NCI-H524 treated with DMSO at 0.1 percent for 48 hours (cell line): ENCODE measurements at places on chromosomes 5 and 9.

DNA sequence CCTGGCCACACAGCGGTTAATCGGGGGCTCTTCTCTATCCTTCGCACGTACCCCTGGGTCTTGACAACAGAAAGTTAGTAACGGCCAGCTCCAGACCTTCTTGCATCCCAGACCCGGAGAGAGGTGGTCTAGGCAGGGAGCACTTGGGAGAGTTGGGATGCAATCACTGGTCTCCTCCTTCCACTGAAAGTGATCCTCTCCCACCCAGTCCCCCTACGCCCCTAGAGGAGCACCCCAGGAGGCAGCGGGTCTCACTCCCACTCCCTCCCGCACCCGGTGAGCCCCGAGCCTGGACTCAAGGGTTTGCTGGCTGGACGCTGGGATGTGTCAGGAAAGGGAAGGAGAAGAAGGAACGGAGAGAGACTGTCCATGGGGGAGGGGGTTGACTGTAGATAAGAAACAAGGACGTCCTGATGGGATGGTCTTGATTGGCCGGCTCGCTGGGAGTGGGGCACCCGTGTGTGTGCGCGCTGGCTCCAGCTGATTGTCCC lies 2.0 kb downstream of the RORB start:
- no peak for DNase-seq

DNA sequence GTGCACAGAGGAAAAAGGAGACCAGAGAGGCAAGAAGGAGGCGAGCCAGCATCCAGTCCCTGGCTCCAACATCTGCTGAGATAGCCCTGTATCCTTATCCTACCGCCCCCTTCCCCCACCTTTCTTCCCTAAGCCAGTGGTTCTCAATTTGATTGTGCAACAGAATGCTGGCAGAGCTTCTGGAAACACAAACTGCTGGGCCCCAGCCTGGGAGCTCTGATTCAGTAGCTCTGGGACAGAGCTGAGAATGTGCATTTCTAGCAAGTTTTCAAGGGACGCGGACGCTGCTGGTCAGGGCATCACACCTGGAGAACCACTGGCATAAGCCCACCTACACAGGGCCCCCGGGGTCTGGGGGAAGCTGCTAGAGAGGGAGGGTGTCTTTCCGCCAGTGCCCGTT lies 21.1 kb downstream of the AK8 start:
- no peak for DNase-seq

- DNase-seq = no peak
Observed at GRCh38 chr5:176535664-176536131, 1.5 kb downstream of the RNF44 start.

DNA sequence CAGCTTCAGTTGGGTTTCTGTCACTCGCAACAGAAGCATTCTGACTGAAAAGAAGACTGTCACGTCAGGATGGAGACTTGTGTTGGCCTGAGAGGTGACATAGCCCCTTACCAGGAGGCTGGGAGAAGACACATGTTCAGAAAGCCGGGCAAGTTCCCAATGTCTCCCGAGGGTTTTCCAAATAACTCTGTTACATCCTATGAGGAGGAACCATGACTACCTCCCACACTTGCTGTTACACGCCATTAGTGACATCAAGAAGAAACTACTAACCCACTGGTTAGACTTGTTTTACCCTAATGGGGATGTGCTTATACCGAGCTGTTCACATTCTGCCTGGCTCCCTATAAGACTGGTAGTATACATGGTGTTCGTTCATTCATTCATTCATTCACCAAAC lies 33.3 kb downstream of the SH3PXD2B start:
- no peak for DNase-seq

GRCh38 chr9:121912812-121913627 lies 180.1 kb downstream of the TTLL11 start:
- peak; percentile 69 for DNase-seq

DNA sequence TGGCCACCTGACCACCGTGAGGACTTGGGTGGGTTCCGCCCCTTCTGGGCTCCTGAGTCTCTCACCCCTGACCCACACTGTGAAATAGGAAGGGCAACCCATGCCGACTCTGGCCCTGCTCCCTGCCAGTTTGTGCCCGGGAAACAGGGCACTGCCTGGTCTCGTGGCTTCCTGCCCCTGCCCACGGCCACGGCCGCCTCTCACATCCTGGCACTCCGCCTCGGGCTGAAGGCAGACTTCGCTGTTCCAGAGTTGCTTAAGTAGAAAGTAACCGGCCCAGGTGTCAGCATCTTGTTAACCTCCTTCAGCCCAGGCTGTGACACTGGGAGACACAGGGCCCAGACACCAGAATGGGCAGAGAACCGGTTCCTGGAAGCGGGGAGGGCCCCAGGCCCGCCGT lies 68.7 kb upstream of the RNU6ATAC start:
- DNase-seq = no peak

- no peak for DNase-seq
Observed at GRCh38 chr5:133367984-133368383, 244.4 kb downstream of the FSTL4 start.

- no peak for DNase-seq
Observed at GRCh38 chr9:96367943-96368342, 15.6 kb downstream of the SLC35D2 start.

- no peak for DNase-seq
Observed at GRCh38 chr5:81756016-81756415, 5.1 kb upstream of the SSBP2 start.

DNA sequence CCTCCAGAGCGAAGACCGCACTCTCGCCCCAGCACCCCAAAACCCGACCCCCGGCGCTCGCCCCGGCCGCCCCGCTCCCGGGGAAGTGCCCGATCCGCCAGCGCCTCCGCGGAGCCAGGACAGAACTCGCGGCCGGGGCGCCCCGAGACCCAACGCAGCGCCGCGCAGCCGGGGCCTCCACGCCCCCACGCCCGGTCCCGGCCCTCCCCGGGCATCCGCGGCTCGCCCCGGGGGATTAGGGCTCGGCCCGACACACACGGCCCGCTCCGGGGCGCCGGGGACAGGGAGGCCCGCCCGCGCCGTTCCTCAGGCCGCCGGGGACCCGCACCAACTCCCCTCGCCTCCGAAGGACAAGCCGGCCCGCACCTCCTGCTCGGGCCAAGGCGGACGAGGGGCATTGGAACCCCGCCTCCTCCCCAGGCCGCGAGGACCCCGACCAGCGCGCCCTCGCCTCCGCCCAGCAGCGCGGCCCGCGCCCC lies 544 bp downstream of the FNBP1 start:
- DNase-seq = no peak

DNA sequence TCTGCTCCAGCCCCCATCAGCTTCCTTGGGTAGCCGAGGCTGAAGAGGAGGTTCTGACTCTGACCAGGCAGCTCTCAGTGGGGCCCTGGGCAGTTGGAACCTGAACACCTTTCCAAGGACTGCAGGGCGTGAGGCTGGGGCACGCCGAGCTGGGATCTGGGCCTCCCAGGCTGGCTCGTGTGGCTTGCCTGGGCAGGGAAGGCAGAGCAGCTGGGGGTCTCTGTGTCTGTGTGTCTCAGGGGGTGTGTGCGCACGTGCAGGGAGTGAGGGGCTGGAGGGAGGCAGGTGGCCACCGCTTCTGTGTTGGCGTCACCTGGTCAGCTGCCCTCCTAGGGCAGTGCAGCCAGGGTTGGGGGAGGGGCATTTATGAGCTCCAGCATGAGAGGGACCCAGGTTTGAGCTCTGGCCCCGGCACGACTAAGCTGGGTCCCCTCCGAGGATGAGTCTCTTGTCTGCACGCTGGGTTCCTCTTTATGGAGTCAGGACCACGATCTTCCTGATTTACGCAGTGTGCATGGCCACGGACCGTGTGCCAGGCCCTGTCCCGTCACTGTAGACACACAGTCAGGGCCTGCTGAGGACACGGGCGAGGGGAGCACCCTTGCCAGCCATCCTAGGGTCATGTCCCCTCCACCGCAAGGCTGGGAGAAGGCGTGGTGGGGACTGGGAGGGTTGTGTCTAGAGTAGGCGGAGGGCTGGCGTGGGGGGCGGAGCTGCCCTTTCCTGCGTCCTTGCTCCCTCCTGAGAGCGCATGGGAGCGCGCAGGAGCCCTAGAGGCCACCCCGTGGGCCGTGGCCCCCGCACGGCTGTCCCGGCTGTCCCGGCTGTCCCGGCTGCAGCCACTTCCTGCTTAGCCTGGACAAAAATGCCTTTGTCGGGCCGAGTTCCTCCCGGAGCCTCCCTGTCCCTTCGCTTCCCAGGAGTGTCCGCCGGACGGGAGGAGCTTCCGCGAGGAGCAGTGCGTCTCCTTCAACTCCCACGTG lies 4.6 kb downstream of the ADAMTSL2 start:
- DNase-seq = no peak

DNA sequence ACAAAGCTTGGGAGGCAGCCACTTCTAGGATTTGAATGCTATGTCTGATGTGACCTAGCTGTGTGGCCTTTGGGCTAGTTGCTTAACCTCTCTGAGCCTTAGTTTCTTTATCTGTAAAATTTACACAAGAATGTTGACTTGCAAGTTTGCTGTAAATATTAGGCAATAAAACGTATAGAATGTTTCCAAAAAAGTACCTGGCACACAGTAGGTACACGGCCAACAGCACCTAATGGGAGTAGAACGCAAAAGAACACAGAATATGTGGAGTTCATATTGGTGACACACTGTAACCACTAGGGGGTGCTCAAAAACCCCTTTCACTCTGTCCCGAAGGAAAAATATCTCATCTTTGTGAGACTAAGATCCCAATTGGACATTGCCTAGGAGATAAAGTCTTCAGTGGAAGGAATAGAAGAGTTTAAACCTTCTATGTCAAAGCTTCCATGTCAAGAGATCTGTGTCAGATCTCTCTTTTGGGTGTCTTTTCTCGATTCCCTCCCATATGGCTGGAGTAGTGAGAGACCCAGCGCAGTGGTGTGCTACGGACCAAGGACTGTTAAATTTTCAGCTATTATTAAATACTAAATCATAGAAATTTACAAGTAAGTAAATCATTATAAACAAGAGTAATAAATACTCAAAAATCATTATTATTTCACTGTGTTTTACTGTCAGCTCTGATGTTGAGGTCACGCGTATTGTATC lies 145.4 kb upstream of the RAD23B start:
- DNase-seq = no peak

- DNase-seq = no peak
Observed at GRCh38 chr5:114319821-114320220, 42.0 kb upstream of the KCNN2 start.

DNA sequence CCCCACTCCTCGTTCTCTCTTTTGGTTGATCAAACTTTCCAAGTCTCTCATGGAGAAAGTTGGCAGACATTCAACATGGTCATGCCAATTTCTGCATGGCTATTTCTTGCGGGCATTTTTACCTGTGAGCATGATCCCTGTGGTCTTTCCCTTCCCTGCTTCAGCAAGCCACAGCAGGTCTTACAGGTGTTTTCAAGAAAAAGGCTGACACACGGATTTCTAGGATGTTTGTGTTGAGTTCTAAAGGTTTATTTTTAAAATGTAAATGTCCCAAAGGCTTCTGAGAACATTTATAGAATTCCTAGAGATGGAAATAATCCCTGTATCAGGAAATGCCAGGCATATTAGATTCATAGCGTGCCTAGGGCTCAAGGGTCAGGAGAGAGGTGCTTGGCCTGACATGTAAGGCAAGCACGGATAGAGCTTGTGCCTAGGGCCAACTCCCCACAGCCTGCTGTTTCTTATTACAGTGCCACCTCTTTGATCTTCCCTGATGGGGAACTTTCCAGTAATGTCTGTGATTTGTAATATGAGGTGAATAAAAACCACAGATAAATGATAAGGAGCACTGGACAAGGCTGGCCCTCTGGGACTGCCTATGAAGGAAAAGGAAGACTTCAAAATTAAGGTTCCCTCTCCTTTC lies 79.8 kb downstream of the MUSK start:
- no peak for DNase-seq

GRCh38 chr9:135144581-135145170 lies 57.2 kb downstream of the OLFM1 start:
- DNase-seq = no peak

DNA sequence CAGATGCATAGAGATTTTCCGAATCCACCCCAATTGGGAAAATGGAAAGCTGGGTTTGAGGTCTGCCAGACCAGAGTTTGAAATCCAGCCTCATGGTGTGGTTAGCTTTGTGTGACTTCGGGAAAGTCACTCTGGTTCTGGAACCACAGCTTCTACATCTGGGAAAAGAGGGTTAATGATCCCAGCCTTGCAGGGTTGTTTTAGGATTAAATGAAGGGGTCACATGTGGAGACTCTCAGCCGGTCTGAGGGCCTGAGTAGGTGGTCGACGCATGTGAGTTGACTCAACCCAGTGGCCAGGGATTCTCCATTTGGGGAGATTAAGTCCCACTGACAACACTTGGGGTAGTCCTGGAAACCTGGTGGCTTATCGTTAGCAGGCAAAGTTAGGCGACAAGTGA lies 6.1 kb downstream of the ZNF618 start:
- DNase-seq = no peak

GRCh38 chr9:69582018-69582417 lies 90.2 kb downstream of the APBA1 start:
- DNase-seq = no peak

- DNase-seq = no peak
Observed at GRCh38 chr9:98031935-98032334, 24.6 kb upstream of the NANS start.

DNA sequence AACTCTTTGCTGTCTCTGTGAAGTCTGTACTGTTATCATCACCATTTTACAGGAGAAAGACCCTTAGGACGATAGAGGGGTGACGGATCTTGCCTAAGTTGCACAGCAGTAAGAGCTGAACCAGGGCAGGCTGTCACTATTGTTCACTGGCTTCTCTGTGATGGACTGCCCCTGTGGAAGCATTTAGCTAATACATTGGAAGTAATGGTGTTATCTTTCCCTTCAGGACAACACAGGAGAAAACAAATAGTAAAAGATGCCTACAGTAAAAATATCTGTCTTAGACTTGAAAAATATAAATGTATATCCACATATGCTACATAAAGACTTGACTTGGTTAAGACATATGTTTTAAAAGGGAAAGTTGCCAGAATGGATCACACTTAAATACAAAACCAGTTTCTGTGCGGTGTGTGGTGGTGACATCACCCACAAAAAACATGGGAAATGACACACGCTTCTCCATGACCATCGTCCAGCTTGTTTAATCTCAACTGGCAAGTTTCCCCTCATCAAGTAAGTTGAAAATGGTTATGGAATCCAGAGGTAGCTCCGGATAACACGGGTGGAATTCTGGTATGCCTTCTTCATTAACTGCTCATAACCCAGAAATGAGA lies 351.8 kb downstream of the EBF1 start:
- DNase-seq = no peak

- DNase-seq = no peak
Observed at GRCh38 chr5:133839721-133840120, 128.7 kb downstream of the C5orf15 start.

DNA sequence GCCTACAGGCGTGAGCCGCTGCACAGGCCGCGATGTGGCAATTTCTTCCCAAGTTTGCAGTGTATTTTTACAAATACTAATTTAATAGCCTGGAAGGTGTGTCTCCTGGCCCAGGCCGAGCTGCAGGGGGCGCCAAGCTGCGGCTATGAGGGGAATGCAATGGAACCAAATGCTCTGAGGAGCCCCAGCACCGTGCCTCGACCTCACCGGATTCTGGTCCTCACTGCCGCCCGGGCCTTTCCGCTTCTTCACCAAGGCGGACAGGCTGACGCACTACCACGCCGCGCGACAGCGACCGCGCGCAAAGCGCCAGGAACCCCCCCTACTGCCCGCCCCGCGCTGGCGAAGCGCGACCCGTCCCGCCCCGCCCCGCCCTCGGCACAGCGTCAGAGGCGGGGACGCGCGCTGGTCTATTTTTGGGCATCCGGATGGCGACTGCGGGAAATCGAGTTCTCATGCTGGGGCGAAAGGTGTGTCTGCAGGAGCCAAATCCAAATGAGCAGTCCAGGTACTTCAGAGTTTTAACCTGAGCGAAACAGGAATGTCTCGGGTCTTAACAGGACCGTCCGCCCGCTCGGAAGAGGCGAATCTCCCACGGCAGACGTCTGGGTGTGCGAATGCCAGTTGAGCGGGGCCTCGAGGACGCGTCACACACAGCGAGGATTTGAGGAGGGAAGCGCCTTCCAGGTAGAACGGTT lies 31.7 kb upstream of the PRXL2C start:
- peak; percentile 5 for DNase-seq
